ENCODE measurements at places on chromosomes 13 and 19. TPM values are rescaled to one million over a fixed set of nuclear protein-coding genes. Genes with fewer than 3 reads are reported as not detected.

Gene RXFP2
- not detected for total RNA-seq

Gene ZNF546
- total RNA-seq = 2.9 TPM

Gene SELENOV
- total RNA-seq = not detected

Gene AZU1
- not detected for total RNA-seq

Gene NLRP9
- total RNA-seq = not detected

Gene SPACA4
- not detected for total RNA-seq

Gene RHPN2
- total RNA-seq = 9.6 TPM

Gene CEACAM7
- 1.9 TPM for total RNA-seq

Gene ENOX1
- 0.22 TPM for total RNA-seq

Gene CCDC70
- total RNA-seq = not detected

Gene CCDC169
- 0.43 TPM for total RNA-seq

Gene C19orf67
- total RNA-seq = not detected

Gene NAPSA
- under 0.01 TPM for total RNA-seq

Gene KLF1
- 0.09 TPM for total RNA-seq
